Activated CD8-positive, alpha-beta memory T cell treated with anti-CD3 and anti-CD28 coated beads for 1 hour (primary cell): ENCODE measurements at places on chromosomes 6 and 20.

DNA sequence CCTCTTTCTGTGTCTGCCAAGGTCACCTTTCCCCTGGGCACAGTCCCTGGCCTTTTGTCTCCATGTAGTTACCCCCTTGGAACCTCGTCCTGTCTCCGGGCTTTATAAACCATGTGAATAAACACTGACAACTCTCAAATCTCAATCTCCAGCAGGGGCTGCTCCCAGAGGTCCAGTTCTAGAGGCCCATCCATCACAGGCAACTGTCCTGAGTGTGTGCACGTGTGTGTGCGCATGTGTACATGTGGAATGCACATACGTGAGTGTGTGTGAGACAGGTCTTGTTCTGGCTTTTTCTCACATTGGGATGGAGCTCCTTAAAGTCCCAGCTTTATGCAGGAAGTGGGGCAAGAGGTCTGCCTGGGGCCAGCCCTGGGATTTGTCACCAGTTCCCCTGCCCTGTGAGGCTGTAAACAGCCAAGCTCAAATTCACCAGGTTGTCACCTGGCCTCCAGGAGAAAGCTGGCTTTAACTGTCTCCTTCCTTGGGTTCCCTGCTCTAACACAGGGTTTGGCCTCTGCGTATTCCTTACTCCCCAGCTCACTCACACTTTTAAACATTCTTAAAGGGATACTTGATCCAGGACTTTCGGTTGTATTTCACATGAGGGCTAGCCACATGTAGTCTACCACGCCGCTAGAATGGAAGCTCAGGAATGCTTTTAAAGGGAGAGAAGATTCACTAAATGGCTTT lies 42.7 kb downstream of the RAMACL start:
- no peak for DNase-seq

DNA sequence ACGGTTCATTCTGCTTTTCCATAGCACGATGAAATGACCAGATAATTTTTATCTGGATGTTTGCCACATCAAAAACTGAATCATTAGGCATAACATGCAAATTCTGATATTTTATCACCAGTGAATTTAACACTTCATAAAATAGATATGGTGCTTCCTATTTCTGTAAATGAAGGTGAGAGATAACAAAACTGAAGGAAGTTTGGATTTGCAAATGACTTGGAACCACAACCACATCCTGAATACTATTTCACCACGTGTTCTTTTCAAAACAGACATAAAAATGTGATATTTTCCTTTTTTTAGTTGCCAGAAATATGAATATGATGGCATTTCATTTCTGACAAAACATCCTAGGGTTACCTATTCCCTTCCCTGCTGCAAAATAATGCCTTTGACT lies 146.1 kb downstream of the EDN1 start:
- no peak for DNase-seq

- DNase-seq, result no peak
Observed at GRCh38 chr6:123888771-123889513, 85.3 kb downstream of the NKAIN2 start.

- DNase-seq, result no peak
Observed at GRCh38 chr6:166752928-166753721, 126.1 kb upstream of the RPS6KA2 start.

DNA sequence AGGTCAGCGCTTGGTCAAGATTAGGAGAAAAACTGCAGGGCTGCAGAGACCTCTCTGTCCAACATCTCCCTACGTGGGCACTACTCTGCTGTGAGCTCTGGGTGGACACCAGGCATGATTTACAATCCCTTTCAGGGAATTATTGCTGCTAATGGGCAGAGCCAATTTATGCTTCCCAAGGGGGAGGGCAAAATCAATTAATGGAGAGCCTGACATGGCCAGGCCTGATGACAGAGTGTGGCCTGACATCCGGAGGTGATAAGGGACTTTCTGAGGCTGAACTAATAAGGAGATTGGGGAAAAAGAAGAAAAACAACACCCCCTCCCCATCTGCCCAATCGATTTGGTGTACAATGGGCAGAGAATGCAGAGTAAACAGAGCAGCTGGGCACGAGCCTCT lies 5.0 kb upstream of the KCNK16 start:
- DNase-seq, result no peak

GRCh38 chr6:10559522-10560152 lies 38.5 kb downstream of the GCNT2 start:
- no peak for DNase-seq

- no peak for DNase-seq
Observed at GRCh38 chr20:31857861-31858759, 12.2 kb downstream of the DUSP15 start.

DNA sequence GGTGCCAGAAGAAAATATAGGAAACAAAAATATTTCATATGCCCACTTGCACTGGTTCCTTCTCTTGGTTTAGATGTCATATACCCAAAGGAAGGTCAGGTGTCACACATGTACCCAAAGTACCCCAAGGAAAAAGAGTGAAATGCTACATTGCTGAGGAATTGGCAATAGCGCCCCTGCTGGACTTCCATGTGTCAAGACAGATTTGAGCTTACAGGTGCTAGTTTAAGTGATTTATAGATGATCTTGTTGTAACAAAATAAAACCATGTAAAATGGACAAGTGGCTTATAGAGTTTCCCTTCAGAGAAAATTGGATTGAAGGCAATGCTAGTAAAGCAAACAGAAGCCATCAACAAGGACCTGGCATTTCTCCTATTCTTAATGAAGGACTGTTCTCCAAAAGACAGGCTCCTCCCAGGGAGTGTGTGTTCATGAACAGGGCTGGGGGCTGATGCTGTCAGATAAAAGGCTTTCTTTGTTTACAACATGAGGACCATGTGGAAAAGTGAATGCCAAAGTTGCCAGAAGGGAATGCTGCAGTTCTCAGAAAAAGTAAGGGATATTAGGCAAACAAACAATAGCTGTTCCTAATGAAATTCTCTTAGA lies 64.3 kb upstream of the PAK5 start:
- DNase-seq, result no peak
